ENCODE measurements at places on chromosomes 13 and 19.

DNA sequence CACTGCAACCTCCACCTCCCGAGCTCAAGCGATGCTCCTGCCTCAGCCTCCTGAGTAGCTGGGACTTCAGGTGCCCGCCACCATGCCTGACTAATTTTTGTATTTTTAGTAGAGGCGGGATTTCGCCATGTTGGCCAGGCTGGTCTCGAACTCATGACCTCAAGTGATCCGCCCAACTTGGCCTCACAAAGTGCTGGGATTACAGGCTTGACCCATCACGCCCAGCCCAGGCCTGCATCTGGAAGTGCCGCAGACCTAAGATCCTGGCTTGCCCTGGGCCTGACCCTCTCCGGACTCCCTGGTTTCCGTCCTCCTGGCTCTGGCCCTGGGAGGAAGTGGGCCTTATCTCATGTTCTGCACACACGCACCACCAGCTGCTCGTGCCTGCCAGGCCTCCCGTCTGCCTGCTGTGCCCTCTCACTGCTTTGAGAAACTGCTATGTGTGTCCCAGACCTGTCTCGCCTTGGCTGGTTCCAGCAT lies 4.7 kb upstream of the PTGIR start:
- no peak for DNase-seq

- DNase-seq: no peak
These were observed 59.5 kb downstream of the KLF12 start for GRCh38 chr13:74074723-74075122.

- no peak for DNase-seq
These were observed 5.8 kb downstream of the MLLT1 start for GRCh38 chr19:6273701-6274601.

- no peak for DNase-seq
These were observed 10.3 kb upstream of the STRN4 start for GRCh38 chr19:46756544-46756888.

GRCh38 chr19:5880604-5881078 lies 10.3 kb upstream of the FUT5 start:
- DNase-seq: no peak

- DNase-seq: no peak
These were observed 46.6 kb upstream of the NFIC start for GRCh38 chr19:3319643-3320353.

DNA sequence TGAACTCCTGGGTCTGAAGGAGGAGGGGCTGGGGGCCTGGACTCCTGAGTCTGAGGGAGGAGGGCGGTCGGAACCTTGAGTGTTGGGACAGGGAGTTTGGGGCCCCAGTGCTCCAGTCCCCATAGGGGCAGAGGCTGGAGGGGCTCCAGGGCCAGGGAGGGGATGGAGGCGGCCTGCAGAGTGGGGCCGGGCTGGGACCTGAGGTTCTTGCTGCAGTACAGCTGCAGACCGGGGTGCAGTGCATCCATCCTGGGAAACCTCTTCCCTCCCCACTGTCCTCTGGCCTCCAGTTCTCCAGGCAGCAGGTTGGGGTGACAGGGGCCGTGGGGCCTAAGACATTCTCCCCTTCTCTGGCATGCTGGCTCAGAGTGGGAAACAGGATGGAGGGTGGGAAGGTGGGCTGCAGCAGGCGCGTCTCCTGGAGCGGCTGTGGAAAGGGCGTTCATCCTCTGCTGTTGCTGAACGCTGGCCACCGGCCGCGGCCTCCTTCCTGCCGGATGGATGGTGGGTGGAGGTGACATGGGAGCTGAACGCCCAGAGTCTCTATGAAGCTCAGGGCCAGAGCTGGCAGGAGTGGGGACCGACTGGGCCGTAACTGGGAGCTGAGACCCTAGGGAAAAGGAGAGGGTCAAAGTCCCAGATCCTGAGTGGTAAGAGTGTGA lies 1.6 kb downstream of the BRSK1 start:
- no peak for DNase-seq

DNA sequence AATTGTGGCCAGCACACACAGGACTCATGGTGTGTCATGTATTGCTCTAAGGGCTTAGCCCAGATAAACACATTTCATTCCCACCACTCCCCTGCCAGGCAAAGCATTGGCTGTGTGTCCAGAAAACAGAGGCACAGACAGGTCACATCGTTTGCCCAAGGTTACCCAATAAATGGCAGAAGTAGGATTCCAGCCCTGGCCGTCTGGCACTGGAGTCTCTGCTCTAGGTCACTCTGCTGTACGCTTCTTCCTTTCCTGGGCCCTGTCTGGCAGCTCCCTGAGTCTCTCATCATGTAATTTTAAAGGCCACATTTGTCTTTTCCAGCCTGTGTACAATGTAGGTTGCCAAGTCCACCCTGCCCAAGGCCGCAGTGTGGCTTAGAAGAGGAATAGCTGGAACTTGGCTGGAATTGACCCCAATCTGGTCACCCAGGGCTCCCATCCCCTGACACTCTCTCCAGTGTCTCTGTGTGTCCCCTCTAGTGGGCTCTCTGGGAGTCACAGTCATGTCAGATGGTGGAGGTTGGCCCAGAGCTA lies 264.5 kb upstream of the TSHZ3 start:
- DNase-seq: no peak

GRCh38 chr13:75416327-75417011 lies 65.5 kb downstream of the TBC1D4 start:
- no peak for DNase-seq

DNA sequence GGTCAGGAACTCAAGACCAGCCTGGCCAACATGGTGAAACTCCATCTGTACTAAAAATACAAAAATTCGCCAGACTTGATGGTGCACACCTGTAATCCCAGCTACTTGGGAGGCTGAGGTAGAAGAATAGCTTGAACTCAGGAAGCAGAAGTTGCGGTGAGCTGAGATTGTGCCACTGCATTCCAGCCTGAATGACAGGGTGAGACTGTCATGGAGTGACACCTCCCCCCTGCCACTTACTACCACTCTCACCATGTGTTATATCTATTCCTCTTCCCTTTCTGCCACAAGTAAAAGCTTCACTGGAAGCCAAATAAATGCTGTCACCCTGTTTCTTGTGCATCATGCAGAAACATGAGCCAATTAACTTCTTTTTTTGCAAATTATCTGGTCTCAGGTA lies 10.6 kb upstream of the CEACAM4 start:
- no peak for DNase-seq

DNA sequence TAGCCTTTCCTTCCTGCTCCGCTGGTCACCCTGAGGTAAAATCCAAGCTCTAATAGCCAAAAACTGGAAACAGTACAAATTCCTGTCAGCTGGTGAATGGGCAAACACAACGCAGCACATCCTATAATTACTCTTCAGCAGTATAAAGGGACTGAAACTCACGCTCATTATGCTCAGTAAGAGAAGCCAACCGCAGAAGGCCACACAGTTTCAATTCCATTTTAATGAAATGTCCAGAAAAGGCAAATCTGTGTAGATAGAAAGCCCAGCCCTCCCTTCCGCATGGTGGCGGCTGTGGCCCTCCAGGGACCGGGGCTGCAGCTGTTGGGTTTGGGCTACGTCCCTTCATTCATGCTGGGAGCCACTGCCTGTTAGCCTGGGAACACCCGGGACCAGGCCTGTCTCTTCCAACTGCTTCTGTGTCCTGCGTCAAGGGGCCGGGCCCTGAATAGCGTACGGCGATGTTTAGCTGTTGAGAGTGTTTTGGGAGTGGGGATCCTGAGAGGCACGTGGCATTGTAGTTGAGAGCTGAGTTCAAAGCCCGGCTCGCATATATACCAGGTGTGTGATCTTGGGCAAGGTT lies 23.5 kb downstream of the NKPD1 start:
- no peak for DNase-seq

- DNase-seq: no peak
These were observed 367 bp downstream of the MFSD12 start for GRCh38 chr19:3556978-3557460.

- no peak for DNase-seq
These were observed 54.9 kb downstream of the COLGALT1 start for GRCh38 chr19:17610384-17610783.

- no peak for DNase-seq
These were observed 74.2 kb downstream of the COL4A1 start for GRCh38 chr13:110232756-110233155.

DNA sequence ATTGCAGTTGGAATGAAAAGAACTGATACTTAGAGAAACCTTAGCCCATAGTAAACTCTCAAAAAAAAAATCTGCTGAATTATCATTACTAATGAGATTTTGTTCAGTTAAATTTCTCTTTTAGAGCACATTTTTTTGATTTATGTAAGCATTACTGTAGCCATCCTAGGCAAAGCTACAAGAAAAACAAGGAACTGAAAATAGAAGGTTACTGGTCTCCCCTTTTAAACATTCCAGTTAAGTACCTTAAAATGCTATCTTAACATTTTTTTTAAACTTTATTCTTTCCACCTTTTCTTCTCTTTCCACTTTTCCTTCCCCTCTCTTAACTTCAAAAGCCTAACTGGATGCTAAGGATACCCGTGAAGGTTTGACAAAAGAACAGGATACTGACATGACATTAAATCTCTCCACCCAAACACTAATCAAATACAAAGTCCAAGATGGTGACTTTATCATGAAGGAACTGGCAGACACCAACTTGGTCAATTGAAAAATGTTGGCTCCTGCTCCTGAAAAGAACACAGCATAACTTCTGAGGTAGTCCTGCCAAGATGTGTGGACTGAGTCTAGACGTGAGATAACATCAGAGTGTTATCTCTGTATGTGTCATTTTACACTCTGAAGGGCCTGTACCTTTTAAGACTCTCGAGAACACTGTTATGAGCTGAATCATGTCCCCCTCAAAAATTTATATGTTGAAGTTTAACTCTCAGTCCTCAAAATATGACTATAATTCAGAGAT lies 29.5 kb upstream of the SACS start:
- DNase-seq: no peak

- no peak for DNase-seq
These were observed 35.6 kb downstream of the GADD45B start for GRCh38 chr19:2511570-2511969.

GRCh38 chr13:48094404-48094780 lies 512 bp downstream of the MED4 start:
- DNase-seq: no peak

- no peak for DNase-seq
These were observed 2.3 kb downstream of the ARL11 start for GRCh38 chr13:49630580-49630979.

DNA sequence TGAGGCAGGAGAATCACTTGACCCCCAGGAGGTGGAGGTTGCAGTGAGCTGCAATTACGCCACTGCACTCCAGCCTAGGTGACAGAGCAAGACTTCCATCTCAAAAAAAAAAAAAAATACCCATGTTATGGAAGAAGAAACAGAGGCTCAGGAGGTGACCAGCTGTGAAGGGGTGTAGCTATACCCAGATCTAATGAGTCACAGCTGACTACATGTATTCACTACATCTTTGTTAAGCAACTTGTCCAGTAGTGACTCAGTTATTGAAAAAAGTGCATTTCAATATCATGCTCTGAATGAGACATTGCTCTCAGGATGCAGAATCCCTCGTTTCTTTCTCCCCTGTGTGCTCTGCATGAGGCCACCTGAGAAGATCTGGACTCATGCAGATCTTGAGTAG lies 16.1 kb upstream of the SPART start:
- DNase-seq: no peak

GRCh38 chr19:5138606-5139582 lies 170.0 kb downstream of the KDM4B start:
- DNase-seq: no peak

DNA sequence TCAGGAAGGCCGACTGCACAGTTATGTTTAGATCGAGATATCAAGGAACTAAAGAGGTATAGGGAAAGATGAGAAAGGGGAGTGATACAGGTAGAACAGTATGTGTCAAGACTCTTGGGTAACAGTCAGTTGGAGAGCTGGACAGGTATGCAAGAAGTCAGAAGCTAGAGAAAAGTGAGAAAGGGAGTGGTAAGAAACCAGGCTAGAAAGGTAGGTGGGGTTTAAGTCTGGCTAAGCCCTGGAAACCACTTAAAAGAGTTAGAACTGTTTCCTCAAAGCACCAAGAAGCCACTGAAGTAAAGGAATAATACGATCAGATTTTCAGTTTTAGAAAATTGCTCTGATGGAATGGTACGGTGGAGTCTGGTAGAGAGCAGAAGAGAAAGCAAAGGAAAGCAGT lies 196.4 kb downstream of the VWA8 start:
- DNase-seq: no peak

DNA sequence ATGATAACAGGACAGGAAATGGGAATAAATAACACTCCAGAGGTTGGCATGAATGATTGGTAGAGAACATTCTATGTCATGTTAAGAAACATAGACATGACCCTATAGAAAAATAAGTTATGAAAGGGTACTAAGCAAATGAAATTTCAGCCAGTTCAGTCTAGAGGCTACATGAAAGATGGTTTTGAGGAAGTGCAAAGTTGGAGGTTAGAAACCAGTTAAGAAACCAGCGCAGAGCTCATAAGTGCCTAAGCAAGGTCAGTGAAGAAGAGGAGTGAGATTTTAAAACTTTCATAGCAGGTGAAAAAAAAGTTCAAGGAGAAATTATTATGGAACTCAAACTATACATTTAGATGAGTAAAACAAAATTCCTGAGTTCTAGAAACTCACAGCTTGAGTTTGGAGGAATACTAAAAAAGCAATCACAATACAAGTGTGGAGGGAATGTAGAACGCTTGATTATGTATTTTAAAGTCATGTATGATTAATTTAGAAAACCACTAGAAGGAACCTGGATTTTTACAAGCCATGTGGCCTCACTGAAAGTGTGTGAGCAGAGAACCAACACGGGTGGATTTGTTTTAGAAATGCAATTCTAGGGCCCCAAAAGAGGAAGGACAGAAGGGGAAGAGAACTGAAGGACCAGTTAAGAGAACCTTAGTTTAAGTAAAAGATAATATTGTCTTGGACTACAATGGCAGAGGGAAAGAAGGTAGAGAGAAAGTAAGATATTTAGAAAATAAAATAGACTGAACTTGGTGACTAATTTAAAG lies 162.4 kb downstream of the PCDH20 start:
- no peak for DNase-seq

DNA sequence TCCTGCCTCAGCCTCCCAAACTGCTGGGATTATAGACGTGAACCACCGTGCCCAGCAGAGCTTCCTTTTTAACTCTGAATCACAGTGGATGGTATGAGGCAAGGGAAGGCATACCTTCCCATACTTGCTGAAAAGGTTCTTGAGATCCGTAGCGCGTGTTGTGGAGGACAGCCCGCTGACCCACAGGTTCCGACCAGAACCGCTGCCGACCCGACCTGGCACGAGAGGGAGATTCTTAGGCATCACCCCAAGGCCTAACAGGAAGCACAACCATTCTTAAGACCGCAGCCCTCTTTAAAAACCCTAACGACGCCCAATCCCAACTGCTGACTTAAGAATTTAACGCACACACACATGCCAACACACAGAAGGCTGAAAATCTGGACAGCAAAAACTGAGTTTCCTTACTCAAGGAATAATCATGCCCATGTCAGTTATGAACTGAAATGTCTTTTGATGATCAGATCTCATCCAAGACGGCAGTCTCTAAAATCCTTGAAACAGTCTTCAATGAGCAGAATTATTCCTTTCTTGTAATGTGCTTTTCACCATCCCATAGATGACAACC lies 12.6 kb downstream of the SAFB2 start:
- no peak for DNase-seq

- DNase-seq: no peak
These were observed 621 bp downstream of the NOVA2 start for GRCh38 chr19:45972947-45973540.

Data from cerebellar nuclear complex (tissue), 1 donor.